ENCODE measurements at places on chromosomes 7 and 10. TPM values are rescaled to one million over a fixed set of nuclear protein-coding genes. Genes with fewer than 3 reads are reported as not detected.
A peak's percentile ranks its signal among the peaks of the same experiment; 100 is the strongest.

DNA sequence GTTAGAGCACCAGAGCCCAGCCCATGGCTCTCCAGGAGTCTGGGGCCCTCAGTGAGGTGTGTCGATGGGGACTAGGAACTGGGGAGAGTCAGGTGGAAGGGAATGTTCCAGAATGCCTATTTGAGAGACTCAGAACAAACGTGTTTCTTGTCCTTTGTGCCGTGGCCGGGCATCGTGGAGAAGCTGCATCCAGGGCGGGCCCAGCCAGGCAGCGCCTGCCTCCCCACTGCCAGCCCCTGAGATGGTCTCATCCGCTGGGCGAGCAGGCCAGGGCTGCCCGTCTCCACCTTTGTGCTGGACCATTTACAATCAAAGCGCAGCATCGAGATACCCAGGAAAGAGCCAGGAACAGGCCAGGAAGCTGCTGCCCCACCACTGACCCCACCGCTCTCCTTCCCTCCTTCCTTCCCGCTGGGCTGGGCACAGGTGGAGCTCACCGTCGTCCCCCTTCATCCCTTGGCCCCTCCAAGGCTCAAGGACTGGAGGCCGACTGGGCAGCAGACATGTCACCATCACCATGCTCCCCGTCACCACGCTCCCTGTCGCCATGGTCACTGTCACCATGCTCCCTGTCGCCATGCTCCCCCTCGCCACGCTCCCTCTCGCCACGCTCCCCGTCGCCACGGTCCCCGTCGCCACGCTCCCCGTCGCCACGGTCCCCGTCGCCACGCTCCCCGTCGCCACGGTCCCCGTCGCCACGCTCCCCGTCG, 71.1 kb upstream of the ADGRA1 start:
- DNase-seq = no peak

- DNase-seq = no peak
These were observed at the start of gene CLEC5A for GRCh38 chr7:141946796-141947195. Gene CLEC5A (minus strand): TSS chr7:141946974. CDS start chr7:141946292, 682 bp downstream.

GRCh38 chr7:50646069-50646468, 80.9 kb upstream of the DDC start:
- no peak for DNase-seq

DNA sequence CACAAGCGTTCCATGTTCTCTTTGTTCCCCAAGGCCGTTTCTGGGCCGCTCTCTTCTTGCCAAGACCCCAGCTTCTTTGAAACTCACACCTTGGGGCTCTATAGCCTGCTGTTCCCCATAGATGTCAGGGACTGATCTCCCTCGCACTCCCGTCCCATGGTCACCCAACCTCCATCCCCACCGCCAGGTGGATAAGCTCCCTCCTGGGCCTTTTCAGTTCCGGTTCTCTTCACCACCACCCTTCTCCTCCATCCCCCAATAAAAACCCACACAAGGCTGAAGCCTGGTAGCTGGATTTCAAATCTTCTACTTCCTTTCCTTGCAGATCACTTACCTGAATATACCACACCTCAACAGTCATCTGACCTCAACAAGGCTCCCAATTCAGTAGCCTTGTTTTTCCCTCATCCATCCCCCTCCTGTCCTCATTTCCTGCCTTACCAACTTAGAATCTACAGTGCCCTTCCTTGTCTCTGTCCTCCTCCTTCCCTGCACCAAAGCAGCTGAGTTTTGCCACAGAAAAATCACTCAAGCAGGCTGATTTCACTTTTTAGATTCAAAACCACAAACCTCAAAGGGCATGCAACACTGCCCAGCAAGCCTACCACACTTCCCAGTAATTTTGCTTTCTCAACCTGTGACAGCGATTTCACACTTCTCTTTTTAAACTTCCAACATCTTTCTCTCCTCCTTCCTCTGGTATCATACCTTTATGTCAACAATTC, 7.7 kb downstream of the SLC37A3 start:
- peak; percentile 54 for DNase-seq

GRCh38 chr7:98194186-98194585, 17.1 kb upstream of the BHLHA15 start:
- DNase-seq = no peak

DNA sequence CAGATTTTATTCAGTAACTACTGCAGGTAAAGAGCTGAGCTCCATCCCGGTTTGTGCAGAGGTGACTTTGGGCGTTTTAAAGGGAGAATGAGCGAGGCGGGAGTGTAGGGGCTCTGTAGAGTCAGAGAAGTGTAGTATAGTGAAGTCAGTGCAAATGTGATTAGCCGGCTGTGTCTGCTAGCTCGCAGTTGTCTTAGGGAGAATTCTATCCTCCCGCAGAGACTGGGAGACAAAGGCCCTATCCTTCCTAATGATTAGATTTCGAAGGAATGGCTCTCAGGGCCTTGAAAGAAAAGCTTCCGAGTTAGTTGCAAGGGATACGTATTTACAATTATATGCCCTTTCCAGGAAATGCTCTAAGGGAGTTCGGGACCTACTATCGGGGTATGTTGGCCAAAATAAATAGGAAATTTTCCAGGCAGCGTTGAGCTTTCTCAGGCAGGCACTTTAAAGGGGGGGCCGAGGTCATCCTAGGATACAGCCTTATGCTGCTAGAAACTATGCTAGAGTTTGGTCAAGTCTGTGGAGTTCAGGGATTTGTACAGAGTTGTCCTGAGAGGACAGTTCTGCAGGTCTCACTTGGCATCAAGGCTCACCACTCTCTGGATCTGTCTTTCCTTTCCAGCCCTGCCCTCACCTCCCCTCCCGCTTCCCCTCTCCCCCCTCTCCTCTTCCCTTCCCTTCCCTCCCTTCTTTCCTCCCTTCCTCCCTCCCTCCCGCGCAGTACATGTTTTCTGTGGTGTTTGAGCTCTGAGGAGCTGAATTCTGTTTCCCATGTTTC, 825 bp downstream of the MRPL32 start:
- peak; percentile 41 for DNase-seq

GRCh38 chr10:80051993-80052392, 26.5 kb upstream of the TMEM254 start:
- no peak for DNase-seq

- DNase-seq = peak; percentile 49
These were observed 210.9 kb downstream of the INHBA start for GRCh38 chr7:41491883-41492471.

GRCh38 chr7:81604808-81605174, 165.1 kb downstream of the HGF start:
- DNase-seq = no peak

DNA sequence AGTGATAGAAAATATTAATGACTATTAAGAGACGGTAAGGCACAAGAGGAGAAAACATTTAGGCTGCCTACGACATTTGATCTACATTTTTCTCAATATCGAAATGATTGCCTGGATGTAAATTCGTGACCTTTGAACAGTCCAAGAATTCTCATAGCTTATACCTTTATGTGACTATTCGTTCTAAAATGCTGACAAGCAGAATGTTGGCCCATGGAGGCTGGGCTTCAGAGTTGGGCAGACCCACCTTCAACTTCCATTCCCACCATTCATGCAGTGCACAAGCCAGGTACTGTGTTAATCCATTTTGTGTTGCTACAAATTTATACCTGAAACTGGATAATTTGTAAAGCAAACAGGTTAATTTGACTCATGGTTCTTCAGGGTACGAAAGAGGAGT, 441.4 kb upstream of the COBL start:
- no peak for DNase-seq

GRCh38 chr7:137142376-137142775, 201.2 kb downstream of the PTN start:
- peak; percentile 59 for DNase-seq

- DNase-seq = no peak
These were observed 307.4 kb upstream of the LRGUK start for GRCh38 chr7:133819695-133820094.

- no peak for DNase-seq
These were observed 751.1 kb downstream of the GRM8 start for GRCh38 chr7:126501617-126502016.

- DNase-seq = no peak
These were observed 12.6 kb downstream of the CPA2 start for GRCh38 chr7:130279286-130279685.

DNA sequence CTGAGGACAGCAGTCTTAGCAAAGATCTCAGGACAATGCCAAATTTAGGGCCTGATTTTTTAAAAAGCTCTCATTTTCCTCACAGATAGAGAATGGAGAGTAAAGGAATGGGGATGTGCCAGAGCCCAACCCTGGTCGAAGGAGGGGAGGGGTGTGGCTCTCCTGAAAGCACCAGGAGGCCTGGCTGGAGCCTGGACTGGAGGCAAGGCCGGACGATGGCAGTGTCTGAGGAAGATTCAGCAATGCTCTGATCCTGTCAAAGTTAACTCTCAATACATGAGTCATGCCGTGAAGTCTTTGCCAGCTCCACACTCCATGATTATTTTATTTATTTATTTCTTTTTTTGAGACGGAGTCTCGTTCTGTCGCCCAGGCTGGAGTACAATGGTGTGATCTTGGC, 108.3 kb downstream of the UPF2 start:
- DNase-seq = no peak

GRCh38 chr7:146943483-146943882, 826.9 kb downstream of the CNTNAP2 start:
- DNase-seq = no peak

GRCh38 chr7:133827707-133828623, 299.2 kb upstream of the LRGUK start:
- peak; percentile 15 for DNase-seq

- DNase-seq = no peak
These were observed 19.2 kb downstream of the KCP start for GRCh38 chr7:128891110-128891941.

DNA sequence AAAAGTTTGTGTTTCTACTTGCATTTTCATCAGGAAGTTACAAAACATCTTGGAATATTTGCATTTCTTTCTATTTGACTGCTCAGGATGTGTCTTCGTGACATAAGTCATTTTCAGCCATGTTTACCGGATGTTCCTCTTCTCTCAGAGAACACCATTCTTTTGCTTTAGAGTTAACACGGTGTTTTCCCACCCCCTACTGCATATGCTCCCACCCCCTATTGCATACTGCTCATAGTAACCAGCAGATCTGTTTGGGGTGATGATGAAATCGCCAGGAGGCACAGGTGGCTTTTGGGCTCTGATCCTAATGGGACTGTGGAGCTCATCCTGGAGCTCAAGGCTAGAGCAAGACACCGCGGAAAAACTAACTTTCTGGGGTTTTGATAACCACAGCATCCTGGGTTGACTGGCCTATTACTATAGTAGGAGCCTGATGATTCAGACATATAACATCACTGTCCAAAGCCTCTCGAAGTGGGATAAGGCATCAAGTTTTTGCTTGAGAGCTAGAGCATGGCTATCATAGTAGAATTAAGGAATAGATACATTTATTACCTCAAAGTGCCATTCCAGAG, 65.1 kb upstream of the BET1 start:
- no peak for DNase-seq

DNA sequence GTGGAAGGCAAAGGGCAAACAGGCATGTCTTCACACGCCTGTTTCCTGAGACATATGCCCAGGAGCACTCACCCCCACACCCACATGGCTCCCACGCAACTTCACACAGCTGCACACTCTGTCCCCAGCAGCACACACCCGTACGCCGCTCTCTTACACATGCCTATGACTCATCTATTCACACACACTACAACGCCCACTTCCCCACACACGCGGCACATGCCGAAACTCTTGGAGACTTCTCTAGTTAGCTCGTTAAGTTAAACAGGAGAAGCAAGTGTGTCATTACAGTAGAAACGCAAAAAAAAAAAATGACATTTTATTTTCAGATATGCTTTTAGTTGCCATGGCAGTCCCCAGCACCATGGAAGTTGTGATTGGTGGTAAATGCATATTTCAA, 6.7 kb downstream of the CALN1 start:
- DNase-seq = no peak

- DNase-seq = no peak
These were observed 11.5 kb upstream of the TES start for GRCh38 chr7:116198748-116199410.

GRCh38 chr7:122143376-122143750, 686 bp downstream of the AASS start:
- peak; percentile 38 for DNase-seq

- peak; percentile 65 for DNase-seq
These were observed 18.0 kb downstream of the SLC25A13 start for GRCh38 chr7:96303686-96304443.

GRCh38 chr7:79806161-79806734, 328.4 kb upstream of the GNAI1 start:
- peak; percentile 3 for DNase-seq

DNA sequence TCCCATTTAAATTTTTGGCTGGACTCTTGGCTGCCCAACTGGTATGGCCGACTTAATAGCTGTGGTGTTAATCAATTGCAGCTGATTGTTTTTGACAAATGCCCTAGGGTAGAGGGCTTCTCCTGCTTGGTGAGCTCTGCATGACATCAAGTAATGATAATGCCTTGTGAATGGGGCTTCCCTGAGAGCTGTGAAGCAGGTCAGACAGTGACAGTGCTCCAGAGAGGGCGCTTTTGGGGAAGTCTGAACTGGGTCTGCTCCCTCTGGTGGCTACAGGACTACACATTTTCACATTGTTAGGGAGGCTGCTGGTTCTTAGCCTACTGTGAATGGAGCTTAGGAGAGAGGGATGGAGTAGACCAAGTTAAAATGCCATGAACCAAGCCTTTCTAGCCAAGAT, 98.8 kb downstream of the SDK1 start:
- peak; percentile 27 for DNase-seq

DNA sequence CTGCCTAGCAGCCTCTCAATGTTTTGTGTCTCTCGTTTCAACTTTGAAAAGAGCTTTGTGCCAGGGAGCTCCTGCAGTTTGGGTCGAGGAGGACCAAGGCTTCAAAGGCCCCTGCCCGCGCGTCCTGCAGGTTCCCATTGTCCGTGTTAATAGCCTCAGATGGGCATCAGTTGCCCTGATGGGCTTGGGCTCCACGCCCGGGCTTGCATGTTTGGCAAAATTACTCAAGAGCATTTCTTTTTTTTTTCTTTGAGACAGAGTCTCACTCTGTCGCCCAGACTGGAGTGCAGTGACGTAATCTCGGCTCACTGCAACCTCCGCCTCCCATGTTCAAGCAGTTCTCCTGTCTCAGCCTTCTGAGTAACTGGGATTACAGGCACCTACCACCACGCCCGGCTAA, 636.6 kb downstream of the SDK1 start:
- DNase-seq = peak; percentile 6

- DNase-seq = no peak
These were observed 48.8 kb downstream of the SEMA3C start for GRCh38 chr7:80869821-80870751.

- DNase-seq = no peak
These were observed 44.4 kb downstream of the SCD start for GRCh38 chr10:100391163-100392002.

Gene RNF133
- 0.10 TPM for polyA plus RNA-seq

Gene TRIM74
- polyA plus RNA-seq = not detected

Gene ABHD11
- 6.5 TPM for polyA plus RNA-seq

Gene PIK3AP1
- polyA plus RNA-seq = 0.24 TPM

Gene RNF148
- polyA plus RNA-seq = 0.09 TPM

Gene IDE
- 24.5 TPM for polyA plus RNA-seq

Gene SMKR1
- polyA plus RNA-seq = 1.8 TPM

Gene C10orf88
- polyA plus RNA-seq = 9.2 TPM

Gene RBM28
- polyA plus RNA-seq = 22.9 TPM

Gene EGFR
- 62.7 TPM for polyA plus RNA-seq

Gene CARD11
- 0.02 TPM for polyA plus RNA-seq

Measured in fibroblast of lung (primary cell).